NCI-H1092 treated with DMSO at 0.1 percent for 48 hours (cell line): ENCODE measurements at places on chromosomes 3 and 15.

GRCh38 chr3:197713477-197713822 is 23.3 kb downstream of the RUBCN start:
- no peak for DNase-seq

DNA sequence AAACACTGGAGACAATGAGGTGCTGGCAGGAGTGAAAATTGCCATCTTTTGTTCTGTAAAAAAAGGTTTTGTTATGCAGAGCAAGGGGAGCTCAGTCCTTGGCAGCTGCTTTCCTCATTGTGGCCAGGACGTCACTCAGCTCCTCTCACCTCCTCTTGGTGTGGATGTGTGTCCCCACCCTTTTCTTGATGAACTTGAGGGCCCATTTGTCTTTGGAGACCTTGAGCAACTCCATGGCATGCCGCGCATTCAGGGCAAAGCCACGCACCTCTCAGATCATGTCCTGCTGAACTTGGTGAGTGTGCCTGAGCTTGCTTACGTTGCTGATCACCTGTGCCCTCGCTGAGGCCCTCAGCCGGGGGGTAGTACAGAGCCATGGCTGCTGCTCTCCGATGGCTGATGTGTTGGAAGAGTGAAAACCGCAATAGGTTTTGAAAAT is 24.5 kb upstream of the BDH1 start:
- DNase-seq, result no peak

DNA sequence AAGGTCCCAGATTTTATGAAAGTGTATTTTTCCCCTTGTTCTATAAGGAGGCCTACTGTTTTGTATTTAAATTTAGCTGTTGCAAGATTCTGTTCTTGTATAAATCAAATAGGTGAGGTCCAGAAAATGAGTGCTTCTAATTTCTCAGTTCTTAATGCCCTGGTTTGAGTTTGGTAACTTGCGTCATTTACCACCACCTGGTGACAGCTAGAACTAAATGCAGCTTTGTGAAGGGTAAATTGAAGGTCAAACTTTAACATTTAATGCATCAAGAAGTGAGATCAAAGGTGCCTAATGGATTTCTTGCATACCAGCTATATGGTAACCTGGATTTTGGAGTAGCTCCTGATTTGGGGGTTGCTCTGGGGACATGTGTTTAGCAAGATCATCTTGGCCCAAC is 50.7 kb upstream of the POLR2M start:
- DNase-seq, result no peak

DNA sequence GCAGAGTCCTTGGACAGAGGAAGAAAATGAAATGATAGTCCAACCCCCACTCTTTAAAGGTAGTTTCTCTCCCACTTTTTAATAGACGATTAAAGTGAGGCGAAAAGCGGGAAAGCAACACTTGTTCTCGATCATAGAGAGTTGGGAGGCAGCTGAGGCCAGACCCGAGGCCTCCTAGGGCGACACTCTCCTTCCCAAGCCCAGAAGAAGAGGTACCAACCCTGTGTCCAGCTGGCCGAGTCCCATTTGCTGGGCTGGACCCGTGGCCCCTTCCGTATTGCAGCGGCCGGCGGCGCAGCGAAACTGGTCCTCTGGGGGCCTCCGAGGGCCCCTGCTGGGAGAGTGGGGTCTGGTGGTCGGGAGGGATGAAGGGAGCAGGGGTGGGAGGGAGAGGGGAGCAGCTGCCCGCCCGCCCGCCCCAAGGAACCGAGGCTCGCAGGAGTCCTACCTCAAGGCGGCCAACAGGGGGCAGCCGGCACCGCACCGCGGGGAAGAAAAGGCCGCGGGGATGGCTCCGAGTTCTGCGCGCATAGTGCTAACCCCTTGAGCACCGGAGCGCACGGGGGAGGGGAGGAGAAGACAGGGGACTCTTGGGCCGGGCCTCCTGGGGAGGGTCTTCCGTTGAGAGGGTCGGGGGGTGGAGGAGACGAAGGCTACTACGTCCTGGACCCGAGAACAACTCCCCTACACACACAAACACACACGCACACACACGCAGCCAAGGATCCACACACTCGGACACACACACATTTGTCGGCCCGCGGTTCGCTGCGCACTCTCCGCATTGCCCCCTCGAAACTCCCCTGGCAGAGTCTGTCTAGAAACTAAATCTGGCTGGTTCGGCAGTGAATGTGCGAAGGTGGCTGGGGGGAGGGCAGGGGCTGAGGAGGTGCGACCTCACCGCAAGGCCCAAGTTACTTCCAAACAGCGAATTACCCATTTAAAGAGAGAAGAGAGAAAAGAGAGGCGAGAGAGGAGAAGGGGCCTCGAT is 2.0 kb downstream of the WNT5A start:
- DNase-seq, result peak; percentile 54

GRCh38 chr3:72446218-72447058 is 401.8 kb downstream of the SHQ1 start:
- DNase-seq, result no peak

DNA sequence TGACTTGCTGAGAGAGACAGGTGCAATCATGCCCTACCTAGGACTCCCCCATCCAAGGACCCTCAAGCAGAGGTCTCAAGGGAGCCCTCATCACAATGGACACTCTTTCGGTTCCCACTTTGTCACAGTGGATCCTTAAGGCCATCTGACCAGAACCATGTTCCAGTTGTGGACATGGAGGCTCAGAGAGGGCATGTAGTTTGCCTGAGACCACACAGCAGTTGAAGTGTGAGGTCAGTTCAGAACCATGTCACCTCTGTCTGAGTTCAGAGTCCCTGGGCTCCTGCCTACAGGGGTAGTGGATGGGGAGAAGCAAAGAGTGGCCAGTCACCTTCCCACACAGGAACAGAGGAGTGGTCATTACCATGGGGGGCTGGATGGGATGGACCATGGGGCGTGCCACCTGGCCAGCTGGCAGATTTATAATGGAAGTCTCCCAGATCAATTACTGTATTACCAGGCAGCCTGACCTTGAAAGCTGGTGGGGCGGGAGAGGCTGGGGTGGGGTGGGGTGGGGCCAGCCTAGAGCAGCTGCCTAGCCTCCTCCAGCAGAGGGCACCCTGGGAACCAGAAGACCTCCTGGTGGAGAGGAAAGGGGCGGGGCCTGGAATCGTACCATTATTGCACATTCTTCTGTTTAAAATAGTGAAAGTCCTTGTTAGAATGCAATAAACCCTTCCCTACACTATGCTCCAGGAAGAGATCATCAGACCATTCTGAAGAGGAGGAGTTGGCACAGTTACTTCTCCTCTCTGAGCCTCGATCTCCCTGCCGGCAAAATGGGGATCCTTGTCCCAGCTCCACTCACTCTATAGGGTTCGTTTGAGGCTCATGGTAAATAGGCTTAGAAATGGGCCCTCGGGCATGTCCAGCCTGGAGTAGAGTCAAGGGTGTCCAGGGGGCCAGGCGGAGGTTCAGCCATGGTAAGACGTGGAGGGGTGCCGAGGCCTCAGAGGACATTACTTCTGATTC is 26.9 kb upstream of the LINGO1 start:
- peak; percentile 45 for DNase-seq

GRCh38 chr15:79606831-79607355 is 174.8 kb downstream of the MINAR1 start:
- no peak for DNase-seq

DNA sequence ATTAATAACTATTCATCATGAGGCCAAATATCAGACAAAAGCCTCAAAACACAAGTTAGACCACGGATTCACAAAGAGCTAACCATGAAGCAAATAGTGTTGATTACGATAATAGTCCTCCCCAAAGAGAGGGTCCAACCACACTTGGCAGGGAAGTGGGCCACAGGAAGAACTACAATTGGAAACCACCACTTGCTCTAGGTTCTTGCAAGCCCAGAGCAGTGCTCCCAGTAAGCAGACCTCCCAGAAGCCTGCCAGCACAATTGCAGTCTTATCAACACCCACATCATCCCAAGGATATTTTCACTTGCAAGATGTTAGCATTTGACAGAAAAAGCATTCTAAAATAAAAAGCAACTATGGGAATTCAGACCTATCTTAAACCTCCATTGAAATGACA is 11.3 kb downstream of the SETD2 start:
- DNase-seq, result no peak
